ENCODE measurements at places on chromosomes 1 and 21. TPM values are rescaled to one million over a fixed set of nuclear protein-coding genes. Genes with fewer than 3 reads are reported as not detected.

- DNase-seq: no peak
These were observed 10.8 kb downstream of the INAVA start for GRCh38 chr1:200905411-200906052.

- DNase-seq: no peak
These were observed 437.8 kb downstream of the PTBP2 start for GRCh38 chr1:97159342-97159741.

GRCh38 chr1:241990040-241990439 lies 8.9 kb downstream of the MAP1LC3C start:
- DNase-seq: no peak

The RAD54L gene
- total RNA-seq: 2.6 TPM

The LINGO4 gene
- total RNA-seq: not detected

- DNase-seq: no peak
These were observed 236.5 kb downstream of the TTLL7 start for GRCh38 chr1:83762416-83762815.
